ENCODE measurements at places on chromosomes 1 and 21.

- DNase-seq = no peak
Measured at GRCh38 chr1:119139403-119139802, 1.1 kb downstream of the WARS2 start.

- DNase-seq = peak; percentile 56
Measured at GRCh38 chr1:238606896-238607295, 716.2 kb upstream of the ZP4 start.

DNA sequence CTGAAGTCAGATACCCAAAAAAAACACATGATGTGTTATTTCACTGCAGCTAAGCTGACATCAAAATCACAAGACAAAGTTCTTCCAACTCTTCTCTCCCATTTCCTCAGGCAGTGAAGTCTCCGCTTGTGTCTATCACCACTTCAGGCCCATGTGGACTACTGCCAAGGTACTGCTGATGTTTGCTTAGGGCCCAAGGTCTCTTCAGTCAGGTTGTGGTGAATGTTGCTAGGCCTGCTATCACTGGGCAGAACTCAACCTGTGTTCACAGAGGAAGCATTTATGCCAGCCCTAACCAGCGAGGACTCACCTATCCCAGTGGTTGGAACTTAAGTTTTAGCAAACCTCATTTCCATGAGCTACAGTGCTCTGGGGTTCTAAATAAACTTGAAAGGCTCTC, 156.5 kb upstream of the BRINP3 start:
- no peak for DNase-seq

DNA sequence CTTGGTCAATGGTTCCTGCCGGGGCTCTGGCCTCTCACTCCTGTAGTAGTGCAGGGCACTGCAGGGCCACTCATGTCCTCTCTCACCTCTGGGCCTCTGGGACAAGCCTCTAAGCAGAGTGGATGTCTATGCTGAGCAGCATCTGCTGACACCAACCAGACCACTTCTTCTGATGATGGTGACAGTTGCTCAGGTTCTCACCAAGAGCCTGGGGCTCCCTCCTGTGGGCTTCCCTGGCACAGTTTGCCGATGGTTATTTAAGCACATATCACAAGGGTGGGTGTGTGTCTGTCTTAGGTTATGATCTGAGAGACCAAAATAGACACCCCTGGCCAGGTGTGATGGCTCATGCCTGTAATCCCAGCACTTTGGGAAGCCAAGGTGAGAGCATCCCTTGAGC, 17.4 kb upstream of the GPR137B start:
- no peak for DNase-seq

GRCh38 chr1:151001602-151002001, 5.1 kb downstream of the MINDY1 start:
- no peak for DNase-seq

DNA sequence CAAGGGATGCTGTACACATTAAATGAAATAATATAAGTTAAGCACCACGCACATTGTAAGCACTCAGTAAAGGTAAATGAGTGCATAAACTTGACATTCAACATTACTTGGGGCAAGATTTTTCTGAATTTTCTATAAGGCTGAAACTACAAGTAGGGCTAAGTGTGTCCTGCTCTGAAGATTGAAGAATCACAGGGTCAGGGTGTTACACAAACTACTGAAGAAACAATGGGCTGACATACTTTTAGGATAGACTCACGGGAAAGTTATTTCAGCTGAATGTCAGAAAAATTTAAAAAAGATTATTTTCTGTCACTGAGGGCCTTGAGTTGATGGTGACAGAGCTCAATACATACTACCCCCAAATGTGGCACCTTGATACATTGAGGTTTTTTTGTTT, 644.2 kb upstream of the PLXNA2 start:
- peak; percentile 10 for DNase-seq

- DNase-seq = no peak
Measured at GRCh38 chr1:117572546-117572945, 33.3 kb upstream of the TENT5C start.

- DNase-seq = no peak
Measured at GRCh38 chr1:54795356-54795665, 5.8 kb downstream of the TTC22 start.

DNA sequence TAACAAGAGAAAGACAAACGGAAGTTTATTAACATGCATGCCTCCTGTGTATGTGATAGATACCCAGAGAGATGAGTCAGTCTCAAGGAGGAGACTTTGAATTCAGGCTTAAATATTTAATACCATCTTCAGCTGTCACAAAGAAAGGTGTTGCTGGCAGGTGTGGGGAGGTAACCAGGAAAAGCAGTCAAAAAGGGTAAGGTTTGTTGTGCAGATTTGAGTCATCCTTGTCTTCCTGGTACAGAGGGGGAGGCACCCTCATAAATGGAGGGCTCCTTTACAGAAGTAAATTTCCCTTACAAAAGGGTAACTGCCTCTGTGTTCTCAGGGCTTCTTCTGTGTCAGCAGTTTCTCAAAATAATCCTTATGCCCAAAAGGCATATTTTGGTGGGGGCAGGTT, 75.2 kb upstream of the B3GALT5 start:
- no peak for DNase-seq

DNA sequence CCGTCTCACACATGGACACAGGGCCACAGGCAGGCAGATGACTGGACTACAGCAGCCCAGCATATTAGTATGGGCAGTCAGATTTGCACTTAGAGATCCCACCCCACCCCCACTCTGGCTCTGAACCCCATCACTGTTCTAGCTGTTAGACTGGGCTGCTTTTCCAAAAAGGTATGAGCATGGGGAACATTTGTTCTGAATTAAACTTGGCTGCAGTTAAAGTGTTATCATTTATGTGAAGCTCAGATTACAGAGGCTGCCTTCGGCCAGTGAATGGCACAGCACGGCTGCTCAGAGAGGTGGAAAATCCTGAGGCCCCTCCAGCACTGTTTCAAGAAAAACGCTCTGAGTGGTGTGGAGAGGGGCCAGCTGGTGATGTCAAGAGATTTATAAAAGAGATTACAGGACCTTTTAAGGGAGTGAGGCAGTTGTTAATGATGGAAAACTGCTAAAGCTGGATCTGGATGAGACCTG, 6.9 kb upstream of the NOS1AP start:
- DNase-seq = no peak

- DNase-seq = no peak
Measured at GRCh38 chr1:230079199-230080024, 12.4 kb downstream of the GALNT2 start.

GRCh38 chr1:4253935-4254334, 353.9 kb upstream of the C1orf174 start:
- DNase-seq = no peak

DNA sequence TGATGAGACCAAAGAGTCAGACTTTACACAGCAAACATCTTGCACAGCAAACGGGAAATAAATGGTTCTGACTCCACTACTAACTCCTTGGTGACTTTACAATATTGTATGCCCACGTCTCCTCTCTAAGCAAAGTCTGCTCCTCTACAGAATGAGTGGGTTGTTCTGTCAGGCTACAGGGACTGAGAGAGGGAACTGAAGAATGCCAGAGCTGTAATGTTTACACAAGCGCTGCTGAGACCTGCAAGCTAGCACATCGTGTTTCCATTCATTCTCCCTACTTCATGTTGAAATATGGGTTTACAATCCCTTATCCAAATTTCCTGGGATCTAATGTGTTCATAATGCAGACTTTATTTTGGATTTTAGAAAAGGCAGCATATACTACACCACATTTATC, 15.9 kb downstream of the DAB1 start:
- DNase-seq = no peak

- no peak for DNase-seq
Measured at GRCh38 chr1:2468041-2468472, 8.0 kb upstream of the PLCH2 start.

GRCh38 chr1:200445213-200445612, 35.4 kb upstream of the ZNF281 start:
- peak; percentile 80 for DNase-seq

GRCh38 chr1:53381790-53382401, 54.0 kb upstream of the LRP8 start:
- DNase-seq = peak; percentile 76

GRCh38 chr1:33442141-33442540, 11.2 kb upstream of the PHC2 start:
- DNase-seq = no peak

GRCh38 chr1:8463144-8463927, 145.4 kb downstream of the SLC45A1 start:
- DNase-seq = peak; percentile 84

- no peak for DNase-seq
Measured at GRCh38 chr1:69776555-69776954, 208.8 kb downstream of the LRRC7 start.

DNA sequence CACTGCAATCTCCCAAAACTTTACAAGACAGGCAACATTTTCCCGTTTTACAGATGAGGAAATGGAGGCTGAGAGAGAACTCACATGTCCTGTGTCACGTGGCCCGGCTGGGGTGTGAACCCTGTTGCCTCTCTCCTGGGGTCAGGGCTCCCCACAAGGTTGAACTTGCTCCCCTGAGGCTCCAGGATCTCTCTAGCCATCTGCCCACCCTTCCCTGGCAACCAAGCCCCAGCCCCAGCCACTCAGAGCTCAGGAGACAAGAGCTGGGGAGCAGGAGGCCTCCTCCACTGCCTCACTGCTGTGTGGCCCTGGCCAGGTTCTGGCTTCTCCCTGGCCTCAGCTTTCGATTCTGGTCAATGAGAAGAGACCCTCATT, 11.8 kb downstream of the LAPTM5 start:
- DNase-seq = no peak
